ENCODE measurements at places on chromosomes 4 and X. TPM values are rescaled to one million over a fixed set of nuclear protein-coding genes. Genes with fewer than 3 reads are reported as not detected.

Gene CENPE
- 10.6 TPM for total RNA-seq

Gene BEX1
- 81.4 TPM for total RNA-seq

Gene RNF128
- 1.0 TPM for total RNA-seq

Gene PLP1
- total RNA-seq: 60.7 TPM

Data from H7 (cell line).